ENCODE measurements at places on chromosomes 6 and 20.

- DNase-seq, result no peak
Measured at GRCh38 chr6:49556429-49556837, 6.0 kb downstream of the C6orf141 start.

DNA sequence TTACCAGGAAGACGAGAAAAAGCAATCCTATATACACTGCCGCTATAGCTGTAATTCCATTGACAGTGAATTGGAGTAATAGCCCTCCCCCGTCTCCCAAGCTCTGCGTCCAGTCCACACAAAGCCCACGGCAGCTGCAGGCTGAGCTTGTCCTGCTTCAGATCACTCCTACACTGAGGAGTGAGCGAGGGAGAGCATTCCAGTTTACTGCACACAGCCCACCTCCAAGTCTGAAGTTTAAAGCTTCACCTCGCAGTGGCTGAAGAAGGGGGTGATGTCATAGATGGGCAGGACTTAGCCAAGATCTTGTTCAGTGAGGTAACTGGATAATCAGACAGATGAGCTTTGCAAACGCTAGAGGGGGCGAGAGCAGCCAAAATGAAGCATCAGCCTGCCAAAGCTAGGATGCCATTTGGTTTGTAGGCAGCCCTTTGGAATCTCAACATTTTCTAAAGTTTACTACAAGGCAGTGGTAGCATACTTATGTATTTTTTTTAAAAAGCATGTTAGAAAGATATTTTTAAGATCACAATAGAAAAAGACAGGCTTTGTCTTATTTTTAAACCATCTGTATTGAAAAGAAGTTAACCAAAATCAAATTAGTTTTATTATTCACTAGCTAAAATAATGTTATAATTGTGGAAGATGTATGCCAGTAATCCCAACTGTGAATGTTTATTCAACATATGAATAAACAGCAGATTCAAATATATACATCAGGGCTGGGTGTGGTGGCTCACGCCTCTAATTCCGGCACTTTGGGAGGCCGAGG lies at the start of gene FLRT3:
TSS of gene FLRT3 (minus strand) at position 213 of the 772 bp plus-strand sequence. CDS start 10,106 bp downstream, outside the sequence.
- no peak for DNase-seq

DNA sequence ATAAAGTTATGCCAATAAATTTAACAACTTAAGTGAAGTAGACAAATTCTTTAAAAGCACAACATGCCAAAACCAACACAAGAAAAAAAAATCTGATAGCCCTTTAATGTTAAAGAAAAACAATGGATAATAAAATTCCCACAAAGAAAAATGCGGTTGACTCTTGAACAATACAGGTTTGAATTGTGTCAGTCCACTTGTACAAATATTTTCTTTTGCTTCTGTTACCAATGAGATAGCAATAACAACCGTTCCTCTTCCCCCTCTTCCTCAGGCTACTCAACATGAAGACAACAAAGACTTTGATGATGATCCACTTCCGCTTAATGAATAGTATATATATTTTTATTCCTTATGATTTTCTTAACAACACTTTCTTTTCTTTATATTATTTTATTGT lies 283.9 kb upstream of the MAN1A1 start:
- no peak for DNase-seq

- no peak for DNase-seq
Measured at GRCh38 chr6:127866766-127867165, 34.1 kb downstream of the THEMIS start.

DNA sequence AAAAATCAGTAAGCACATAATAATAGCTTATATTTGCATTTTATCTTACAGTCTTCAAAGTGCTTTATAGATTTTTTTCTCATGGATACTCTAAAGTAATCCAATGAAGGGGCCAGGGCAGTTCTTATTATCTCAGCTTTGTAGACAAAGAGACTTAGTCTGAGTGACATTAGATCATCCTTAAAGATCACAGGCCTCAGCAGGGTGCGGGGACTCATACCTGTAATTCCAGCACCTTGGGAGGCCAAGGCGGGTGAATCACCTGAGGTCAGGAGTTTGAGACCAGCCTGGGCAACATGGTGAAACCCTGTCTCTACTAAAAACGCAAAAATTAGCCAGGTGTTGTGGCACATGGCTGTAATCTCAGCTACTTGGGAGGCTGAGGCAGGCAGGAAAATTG lies 14.5 kb downstream of the FERMT1 start:
- no peak for DNase-seq

DNA sequence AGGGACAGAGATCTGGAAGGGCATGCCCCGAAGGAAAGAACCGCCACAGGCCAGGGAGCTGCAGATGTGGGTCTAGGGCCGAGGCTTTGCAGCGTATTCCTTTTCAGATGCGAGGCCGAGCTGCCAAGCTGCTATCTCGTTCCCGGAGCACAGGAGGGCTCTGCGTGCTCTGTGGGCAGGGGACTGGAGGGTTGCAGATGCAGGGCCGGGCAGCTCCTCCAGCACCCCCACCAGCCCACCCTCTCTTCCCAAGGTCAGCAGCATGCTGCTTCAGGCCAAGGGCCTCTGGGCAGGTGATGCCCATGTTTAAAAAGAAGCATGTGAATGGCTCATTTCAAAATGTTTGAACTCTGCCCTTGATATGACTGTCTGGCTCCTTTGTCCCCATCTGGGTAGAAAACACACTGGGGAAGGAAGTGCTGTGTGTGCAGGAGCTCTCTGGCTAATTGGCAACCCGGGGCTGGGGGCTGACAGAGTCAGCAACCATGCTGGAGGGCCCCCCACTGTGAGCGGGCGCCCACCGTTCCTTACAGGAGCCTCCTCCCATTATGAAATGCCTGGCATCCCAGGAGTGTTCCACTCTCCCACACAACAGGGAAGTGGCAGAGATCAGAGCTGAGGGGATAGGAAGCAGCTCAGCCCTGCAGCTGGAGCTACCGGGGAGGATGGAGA lies 353.3 kb downstream of the ZFAND3 start:
- DNase-seq, result no peak

DNA sequence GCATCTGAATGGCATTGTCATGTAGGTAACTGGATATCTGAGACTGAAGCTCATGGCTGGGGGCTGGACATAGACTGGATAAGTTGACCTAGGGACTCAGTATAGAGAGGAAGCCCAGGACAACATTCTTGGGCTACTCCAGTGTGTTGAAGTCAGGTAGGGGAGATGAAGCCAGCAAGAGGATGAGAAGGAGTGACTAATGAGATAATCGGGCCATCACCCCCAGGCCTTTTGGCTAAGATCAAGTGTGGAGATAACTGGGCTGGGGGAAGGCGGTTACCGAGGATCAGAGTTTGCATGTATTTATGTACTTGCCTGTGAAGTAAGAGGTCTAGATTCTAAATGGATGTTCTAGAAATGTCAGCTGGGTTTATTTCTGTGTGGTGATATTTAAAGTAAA lies 73.4 kb downstream of the ELOVL2 start:
- DNase-seq, result no peak

- no peak for DNase-seq
Measured at GRCh38 chr6:1297746-1298145, 14.2 kb upstream of the FOXQ1 start.

GRCh38 chr6:42331019-42331418 lies 113.4 kb upstream of the MRPS10 start:
- no peak for DNase-seq

DNA sequence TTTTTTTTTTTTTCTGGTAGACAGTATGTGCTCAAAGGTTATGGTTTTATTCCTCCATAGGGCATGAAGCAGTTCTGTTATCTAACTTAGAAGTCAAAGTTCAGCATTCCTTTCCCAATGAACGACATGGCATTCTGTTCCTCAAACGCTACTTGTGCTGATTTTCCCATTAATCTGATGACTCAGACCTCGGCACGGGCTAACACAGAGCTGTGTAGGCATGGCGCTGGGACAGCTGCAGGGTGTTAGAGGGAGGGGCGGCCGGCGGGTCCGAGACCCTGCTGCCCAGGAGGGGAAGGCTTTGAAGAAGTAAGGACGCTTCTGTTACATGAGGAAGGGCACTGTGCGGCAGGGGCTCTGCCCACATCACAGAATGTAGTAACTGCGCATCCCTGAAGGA lies 93.6 kb upstream of the AGPAT4 start:
- no peak for DNase-seq

- DNase-seq, result no peak
Measured at GRCh38 chr20:20465252-20465651, 97.3 kb downstream of the INSM1 start.
